ENCODE measurements at places on chromosomes 16 and 17.
A peak's percentile ranks its signal among the peaks of the same experiment; 100 is the strongest.

- peaks cover 9% of the 10 kb centered on the region for H3K4me1 ChIP-seq
- H3K4me3 ChIP-seq, result no peak overlapping the region
- DNase-seq, result no peak
- H3K27ac ChIP-seq, result no peak overlapping the region
- H3K36me3 ChIP-seq, result no peaks in the 10 kb centered on the region
Observed at GRCh38 chr17:42866631-42867575, 15.9 kb downstream of the AOC3 start.

- H3K27ac ChIP-seq, result no peak overlapping the region
- no peaks in the 10 kb centered on the region for H3K36me3 ChIP-seq
- no peak for DNase-seq
- no peak overlapping the region for H3K4me3 ChIP-seq
- no peaks in the 10 kb centered on the region for H3K27me3 ChIP-seq
Observed at GRCh38 chr17:47862621-47863440, 11.9 kb upstream of the SP6 start.

GRCh38 chr16:28295276-28295675, 3.0 kb downstream of the SBK1 start:
- no peaks in the 10 kb centered on the region for H3K4me1 ChIP-seq
- no peak overlapping the region for H3K27ac ChIP-seq
- H3K27me3 ChIP-seq, result no peaks in the 10 kb centered on the region
- DNase-seq, result no peak
- no peak overlapping the region for H3K4me3 ChIP-seq

GRCh38 chr16:65386672-65387071, 264.8 kb upstream of the CDH11 start:
- H3K27ac ChIP-seq, result no peak overlapping the region
- H3K27me3 ChIP-seq, result no peaks in the 10 kb centered on the region
- no peak for DNase-seq

- peak overlapping the region; percentile 49 for H3K4me3 ChIP-seq
- H3K4me1 ChIP-seq, result no peaks in the 10 kb centered on the region
- DNase-seq, result peak; percentile 34
- no peaks in the 10 kb centered on the region for H3K36me3 ChIP-seq
- H3K27me3 ChIP-seq, result no peaks in the 10 kb centered on the region
Observed at GRCh38 chr17:6070430-6070912, 292 bp downstream of the WSCD1 start.

GRCh38 chr16:87550495-87550961, 51.8 kb upstream of the JPH3 start:
- DNase-seq, result peak; percentile 57
- H3K4me1 ChIP-seq, result no peaks in the 10 kb centered on the region
- H3K27ac ChIP-seq, result no peak overlapping the region
- no peak overlapping the region for H3K4me3 ChIP-seq

GRCh38 chr17:48720266-48721008, 1.9 kb downstream of the PRAC1 start:
- no peaks in the 10 kb centered on the region for H3K36me3 ChIP-seq
- no peak overlapping the region for H3K4me3 ChIP-seq
- H3K27ac ChIP-seq, result no peak overlapping the region
- H3K27me3 ChIP-seq, result peaks cover 31% of the 10 kb centered on the region

All from pancreas (tissue), 10 donors.